GM23338 (cell line): ENCODE measurements at places on chromosomes 7 and 10. TPM values are rescaled to one million over a fixed set of nuclear protein-coding genes. Genes with fewer than 3 reads are reported as not detected.

DNA sequence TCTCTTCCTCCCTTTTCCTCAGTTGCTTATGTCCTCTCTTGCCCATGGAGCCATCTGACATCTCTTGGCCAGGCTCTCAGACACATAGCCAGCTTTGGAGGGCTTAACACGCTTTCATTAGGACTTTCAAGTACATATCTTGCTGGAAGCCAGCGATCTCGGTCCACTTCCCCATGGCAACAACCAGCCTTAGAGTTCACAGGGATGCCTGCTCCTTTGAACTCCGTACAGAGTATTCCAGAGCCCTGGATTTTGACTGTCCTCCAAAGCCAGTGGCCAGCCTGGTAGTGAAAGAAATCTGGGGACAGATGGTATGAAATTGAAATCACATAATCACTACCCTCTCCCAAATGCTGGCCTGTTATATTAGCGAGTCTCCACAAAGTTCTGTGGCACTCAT lies 370.5 kb upstream of the NPVF start:
- DNase-seq: no peak

DNA sequence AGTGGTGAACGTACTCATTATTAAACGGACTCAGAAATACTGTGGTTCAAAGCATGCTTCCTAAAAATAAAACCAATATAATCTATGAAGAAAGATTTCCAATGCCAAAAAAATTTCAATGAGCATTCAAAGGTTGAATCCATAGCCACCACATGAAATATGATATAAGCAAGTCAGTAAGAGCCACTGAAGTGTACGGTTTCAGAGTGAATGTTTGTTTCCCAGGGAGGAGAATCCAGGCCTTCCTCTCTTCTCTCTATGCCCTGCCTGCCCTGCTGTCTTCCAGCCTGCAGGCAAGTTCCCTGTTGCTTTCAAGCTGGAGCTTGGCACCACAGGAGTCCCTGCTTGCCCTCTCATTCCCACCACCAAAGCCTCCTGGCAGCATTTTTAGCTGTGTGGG lies 1171.6 kb upstream of the C7orf33 start:
- DNase-seq: no peak

GRCh38 chr7:91993976-91994375 lies 53.3 kb downstream of the AKAP9 start:
- DNase-seq: no peak

DNA sequence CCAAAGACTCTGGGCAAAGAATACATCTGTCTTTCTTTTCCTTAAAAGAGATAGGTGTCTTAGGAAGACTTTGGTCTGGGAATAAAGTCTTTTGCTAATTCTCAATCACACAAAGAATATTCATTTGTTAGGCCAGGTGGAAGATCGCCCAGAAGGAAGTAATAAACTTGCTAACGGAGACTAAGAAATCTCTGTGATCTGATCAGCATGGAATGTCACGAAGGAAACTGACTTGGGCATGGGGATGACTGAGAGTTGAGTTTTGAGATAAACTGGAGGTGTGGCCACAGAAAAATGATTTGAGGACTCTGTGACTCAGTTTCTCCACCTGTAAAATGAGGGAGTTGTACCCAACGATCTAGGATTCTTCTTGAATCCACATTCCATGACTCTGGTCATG lies 161.1 kb upstream of the SVIL start:
- no peak for DNase-seq

DNA sequence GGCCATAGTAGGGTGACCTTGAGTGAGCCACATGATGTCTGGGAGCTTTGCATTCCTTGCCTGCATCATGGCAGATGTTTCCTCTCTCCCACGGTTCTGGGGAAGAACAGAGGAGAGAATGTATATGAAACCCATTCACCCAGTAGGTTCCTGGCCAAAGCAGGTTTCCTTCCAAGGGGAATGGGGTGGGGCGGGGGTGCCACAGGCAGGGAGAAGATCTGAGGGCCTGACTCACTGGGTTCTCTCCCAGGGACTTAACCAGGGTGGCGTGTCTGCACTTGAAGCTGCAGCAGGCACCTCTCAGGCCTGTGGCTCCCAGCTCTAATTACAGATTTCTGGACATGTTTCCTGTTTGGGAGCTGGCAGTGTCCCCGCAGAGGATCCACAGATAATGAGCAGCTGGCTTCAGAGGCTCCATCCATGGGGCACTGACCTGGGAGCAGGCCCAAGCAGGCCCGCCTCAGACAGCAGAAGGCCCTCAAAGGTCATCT lies 50.2 kb upstream of the ZMIZ1 start:
- no peak for DNase-seq

DNA sequence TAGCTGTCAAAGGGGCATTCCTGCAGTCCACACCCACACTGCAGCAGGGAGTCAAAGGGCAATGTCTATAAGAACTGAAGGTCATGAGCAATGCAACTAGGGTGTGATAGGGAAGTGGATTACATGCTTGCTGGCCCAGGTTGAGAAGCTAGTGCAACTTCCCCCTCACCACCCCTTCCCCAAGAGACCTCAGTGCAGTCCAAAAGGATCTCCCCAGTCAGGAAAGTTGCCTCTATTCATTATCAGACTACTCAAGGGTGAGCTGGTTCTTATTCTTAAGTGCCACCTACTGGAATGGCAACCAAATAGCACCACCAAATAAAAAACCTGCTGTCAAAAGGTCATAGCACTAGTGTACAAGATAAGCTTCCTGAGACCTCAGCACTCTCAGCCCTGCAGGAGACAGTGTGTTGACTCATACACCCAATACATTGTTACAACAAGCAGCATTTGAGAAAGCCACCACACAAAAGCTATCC lies 28.2 kb downstream of the MTERF1 start:
- peak; percentile 66 for DNase-seq

GRCh38 chr10:282294-283139 lies 147.3 kb downstream of the ZMYND11 start:
- no peak for DNase-seq

DNA sequence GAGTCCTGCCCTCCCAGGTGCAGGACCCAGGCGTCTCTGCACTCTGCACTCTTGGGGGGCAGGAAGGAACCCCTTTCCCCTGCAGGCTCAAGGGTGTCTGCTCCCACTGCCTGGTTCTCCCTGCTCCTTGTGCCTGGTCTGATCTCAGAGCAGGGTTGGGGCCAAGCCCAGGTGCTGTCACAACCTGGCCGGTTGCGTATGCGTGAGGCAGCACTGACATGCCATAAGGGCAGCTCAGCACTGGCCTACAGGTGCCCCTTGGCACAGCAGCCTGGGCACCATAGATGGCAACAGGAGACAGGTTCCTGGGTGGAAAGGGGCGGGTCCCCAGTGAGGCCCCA lies 33.2 kb downstream of the DKK1 start:
- DNase-seq: no peak

DNA sequence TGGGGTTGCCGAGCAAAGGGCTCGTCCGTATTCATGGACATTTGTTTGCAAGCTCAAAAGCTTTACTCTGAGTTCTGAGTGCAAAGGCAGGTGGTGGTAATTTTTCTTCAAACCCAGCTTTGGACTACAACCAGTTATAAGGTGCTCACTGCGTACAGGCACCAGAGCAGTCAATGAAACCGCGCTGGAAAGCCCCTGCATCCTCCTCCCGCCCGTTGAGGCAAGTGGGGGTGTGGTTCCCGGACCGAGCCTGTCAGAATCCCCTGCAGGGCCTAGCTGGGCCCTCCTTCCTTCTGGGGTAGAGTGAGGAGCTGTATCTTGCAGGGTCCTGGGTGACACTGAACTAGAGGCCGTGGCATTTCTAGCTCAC lies 22.3 kb downstream of the AMZ1 start:
- no peak for DNase-seq

DNA sequence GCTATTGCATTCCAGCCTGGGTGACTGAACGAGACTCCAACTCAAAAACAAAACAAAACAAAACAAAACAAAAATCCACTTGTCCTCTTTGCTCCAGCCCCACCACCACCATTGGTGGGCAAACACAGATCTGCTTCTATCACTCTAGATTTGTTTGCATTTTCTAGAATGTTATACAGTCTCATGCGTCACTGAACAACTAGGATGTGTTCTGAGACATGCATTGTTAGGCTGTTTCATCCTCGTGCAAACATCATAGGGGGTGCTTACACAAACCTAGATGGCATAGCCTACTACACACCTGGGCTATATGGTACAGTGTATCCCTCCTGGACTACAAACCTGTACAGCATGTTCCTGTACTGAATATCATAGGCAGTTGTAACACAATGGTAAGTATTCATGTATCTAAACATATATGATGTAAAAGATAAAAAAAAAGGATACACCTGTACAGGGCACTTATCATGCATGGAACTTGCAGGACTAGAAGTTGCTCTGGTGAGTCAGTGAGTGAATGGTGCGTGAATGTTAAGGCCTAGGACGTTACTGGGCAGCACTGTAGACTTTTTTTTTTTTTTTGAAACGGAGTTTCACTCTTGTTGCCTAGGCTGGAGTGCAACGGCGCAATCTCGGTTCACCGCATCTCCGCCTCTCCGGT lies 45.3 kb downstream of the BTBD16 start:
- DNase-seq: no peak

DNA sequence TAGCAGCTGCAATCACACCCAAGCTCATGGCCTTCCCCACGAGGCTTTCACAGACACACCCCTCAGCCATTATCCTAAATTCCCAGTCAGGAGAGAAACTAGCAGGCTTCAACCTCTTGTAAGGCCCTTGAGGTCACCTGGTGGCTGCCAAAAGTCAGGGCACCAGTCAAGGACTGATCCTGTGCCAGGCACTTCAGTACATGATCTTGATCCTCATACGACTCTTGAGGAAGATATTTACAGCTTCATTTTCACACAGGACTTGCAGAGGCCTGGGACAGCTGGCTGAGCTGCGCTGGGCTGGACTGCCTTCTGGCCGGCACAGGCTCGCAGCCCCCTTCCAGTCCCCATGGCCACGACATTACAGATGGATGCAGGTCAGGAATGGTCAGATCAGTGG lies 8.8 kb downstream of the PDAP1 start:
- no peak for DNase-seq

- DNase-seq: peak; percentile 78
Observed at GRCh38 chr7:21497072-21497471, 45.8 kb upstream of the DNAH11 start.

GRCh38 chr10:7958442-7958841 lies 96.0 kb upstream of the GATA3 start:
- DNase-seq: no peak

GRCh38 chr10:50999163-50999562 lies 75.1 kb upstream of the PRKG1 start:
- DNase-seq: no peak

The ANKRD61 gene
- 0.63 and 1.2 TPM in 2 replicates for polyA plus RNA-seq

The ARHGEF35 gene
- 27.6 and 32.3 TPM in 2 replicates for polyA plus RNA-seq
